ENCODE measurements at places on chromosomes 13 and 19.

DNA sequence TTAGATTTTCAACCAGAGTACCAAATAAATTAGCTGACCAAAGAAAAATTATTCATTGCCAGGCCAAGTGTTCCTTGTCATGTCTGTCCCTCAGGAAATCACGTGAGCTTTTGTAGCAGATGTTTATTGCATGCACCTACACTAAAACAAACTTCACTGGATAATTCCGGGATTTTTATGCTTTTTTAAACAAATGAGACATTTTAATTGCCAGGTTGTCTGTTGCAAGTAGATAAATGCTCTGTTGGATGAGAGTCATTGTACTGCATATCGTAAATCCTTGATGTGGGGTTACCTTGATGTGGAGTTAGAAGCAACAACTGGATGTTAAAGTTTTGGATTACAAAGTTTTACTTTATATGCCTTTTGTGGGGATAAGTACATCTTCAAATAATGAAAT lies 1187.7 kb upstream of the PCDH9 start:
- no peak for DNase-seq

DNA sequence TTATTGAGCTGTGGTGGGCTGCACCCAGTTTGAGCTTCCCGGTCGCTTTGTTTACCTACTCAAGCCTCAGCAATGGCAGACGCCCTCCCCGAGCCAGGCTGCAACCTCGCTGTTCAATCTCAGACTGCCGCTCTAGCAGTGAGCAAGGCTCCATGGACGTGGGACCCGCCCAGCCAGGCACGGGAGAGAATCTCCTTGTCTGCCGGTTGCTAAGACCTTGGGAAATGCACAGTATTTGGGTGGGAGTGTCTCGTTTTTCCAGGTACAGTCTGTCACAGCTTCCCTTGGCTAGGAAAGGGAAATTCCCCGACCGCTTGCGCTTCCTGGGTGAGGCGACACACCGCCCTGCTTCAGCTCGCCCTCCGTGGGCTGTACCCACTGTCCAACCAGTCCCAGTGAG lies 27.7 kb upstream of the UBAC2 start:
- no peak for DNase-seq

GRCh38 chr13:91353494-91353893 lies 6.0 kb downstream of the MIR17HG start:
- DNase-seq: no peak

- DNase-seq: no peak
These were observed 398.9 kb downstream of the GPC6 start for GRCh38 chr13:93625536-93625935.

DNA sequence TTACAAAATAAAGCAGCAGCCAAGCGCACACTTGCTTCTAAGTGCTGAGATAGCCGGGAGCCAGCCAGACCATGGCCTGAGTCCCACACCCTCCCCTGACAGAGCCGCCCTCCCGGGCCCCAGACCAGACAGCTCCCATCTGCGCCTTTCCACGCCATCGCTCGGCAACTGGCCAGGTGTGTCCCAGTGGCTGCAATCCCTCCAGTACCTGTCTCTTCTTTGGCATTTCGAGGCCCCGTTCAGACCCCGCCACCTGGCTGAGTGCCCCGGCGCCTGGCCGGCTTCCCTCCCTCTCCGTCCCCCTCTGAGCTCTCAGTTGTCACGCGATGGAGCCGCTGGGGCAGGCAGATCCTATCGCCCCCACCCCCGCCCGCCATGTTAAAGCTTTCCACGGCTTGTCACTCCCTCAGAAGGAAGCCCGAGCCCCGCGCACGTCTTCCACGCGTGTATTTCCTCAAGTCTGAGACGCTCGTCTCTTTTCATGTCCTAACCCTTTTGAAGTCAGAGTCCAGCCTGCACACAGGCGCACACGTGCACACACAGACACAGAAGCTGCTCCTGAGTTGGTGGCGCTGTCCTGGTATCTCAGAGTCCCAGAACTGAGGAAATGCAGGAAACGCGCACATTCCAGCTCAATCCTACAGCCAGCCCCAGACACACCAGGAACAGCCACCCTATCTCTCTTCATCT lies 7.9 kb downstream of the MLLT1 start:
- DNase-seq: peak; percentile 51

GRCh38 chr13:39102981-39103490 lies 64.8 kb downstream of the NHLRC3 start:
- DNase-seq: no peak

DNA sequence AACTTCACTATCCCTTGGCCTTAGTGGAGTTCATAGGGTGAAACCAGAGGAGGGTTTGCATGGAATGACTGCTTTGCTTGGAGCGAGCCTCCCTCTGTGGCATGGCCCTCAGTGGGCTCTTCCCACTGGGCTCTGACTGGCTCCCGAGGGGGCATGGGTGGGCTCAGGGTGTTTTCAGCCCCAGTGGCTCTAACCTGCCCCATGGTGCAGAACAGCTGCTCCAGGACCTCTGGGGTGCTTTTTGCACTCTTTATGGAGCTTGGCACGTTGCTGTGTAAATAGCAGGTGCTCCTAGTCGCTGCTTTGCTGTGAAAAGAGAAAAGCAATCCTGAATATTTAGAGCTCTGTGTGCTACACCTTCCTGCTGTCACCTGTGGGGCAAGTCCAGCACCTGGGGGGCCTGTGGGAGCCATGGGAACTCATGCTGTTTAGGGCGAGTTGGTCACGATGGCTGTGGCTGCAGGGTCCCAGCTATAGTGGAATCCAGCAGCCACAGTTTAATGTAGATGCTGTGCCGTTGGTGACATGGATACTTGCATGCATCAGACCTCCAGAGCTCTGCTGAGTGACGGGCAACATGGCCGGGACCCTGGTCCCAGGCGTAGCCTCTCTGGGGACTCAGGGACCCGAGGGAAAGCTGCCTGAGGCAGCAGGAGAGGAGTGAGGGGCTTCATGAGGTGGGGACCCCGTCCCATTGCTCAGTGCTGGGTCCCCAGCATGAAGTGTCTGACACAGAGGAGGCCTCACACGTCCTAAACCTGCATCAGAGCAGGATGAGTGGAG lies 14.3 kb upstream of the MCF2L start:
- DNase-seq: no peak

DNA sequence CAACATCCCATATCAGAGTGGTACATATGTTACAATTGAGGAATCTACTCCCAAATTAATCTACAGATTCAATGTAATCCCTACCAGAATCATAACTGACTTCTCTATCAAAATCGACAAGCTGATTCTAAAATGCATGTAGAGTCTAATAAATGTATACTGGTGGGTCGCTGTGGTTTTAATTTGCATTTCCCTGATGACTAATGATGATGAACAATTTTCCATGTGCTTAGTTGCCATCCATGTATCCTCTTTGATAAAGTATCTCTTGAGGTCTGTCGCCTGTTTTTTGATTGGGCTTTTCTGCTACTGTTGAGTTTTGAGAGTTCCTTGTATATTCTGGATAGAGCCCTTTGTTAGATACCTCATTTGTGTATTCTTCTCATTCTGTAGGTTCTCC lies 43.8 kb downstream of the KLF12 start:
- no peak for DNase-seq

DNA sequence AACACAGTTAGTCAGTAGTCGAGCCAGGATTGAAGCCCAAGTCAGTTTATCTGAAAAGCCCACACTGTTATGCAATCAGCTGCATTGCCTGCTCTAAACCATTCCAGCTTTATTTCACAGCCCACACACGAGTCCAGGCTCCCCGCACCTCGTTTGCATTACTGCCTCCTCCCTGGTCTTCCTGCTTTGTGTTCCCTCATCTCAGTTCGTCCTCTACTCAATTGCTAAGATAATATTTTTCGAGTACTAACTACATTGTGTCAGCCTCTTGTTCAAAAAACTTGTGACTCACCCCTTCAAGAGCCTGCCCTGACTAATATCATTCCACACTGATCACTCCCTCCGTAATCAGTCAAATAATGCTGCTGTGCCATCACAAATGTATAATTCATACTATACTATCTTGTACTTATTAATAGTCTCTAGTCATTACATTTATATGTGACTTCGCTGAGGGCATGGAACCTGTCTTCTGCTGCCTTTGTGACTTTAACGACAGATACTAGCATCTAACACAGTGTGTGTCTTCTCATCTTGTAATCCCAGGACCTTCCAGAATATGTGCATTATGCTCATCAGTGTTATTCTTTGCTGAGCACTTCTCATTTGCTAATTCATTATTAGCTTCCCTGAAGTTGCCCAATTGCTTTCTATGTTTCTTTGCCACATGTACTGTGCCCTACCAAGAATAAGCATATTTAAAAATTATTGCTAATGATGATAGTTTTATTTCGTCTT lies 26.2 kb upstream of the WDFY2 start:
- no peak for DNase-seq

DNA sequence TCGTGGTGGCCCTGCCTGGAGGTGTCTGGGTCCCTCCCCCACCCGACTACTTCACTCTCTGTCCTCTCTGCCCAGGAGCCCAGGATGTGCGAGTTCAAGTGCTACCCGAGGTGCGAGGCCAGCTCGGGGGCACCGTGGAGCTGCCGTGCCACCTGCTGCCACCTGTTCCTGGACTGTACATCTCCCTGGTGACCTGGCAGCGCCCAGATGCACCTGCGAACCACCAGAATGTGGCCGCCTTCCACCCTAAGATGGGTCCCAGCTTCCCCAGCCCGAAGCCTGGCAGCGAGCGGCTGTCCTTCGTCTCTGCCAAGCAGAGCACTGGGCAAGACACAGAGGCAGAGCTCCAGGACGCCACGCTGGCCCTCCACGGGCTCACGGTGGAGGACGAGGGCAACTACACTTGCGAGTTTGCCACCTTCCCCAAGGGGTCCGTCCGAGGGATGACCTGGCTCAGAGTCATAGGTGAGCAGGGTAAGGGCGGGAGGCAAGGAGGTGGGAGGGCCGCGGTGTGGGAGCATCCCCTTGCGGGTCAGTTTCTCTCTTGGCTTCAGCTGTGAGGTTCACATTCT lies 19.2 kb downstream of the NECTIN2 start:
- DNase-seq: no peak

GRCh38 chr13:50015258-50015657 lies at the start of gene KCNRG:
KCNRG (plus strand) TSS chr13:50015444; CDS start chr13:50015494, 50 bp downstream.
- DNase-seq: no peak

GRCh38 chr19:46189971-46190888 lies 39.3 kb upstream of the IGFL1 start:
- no peak for DNase-seq

DNA sequence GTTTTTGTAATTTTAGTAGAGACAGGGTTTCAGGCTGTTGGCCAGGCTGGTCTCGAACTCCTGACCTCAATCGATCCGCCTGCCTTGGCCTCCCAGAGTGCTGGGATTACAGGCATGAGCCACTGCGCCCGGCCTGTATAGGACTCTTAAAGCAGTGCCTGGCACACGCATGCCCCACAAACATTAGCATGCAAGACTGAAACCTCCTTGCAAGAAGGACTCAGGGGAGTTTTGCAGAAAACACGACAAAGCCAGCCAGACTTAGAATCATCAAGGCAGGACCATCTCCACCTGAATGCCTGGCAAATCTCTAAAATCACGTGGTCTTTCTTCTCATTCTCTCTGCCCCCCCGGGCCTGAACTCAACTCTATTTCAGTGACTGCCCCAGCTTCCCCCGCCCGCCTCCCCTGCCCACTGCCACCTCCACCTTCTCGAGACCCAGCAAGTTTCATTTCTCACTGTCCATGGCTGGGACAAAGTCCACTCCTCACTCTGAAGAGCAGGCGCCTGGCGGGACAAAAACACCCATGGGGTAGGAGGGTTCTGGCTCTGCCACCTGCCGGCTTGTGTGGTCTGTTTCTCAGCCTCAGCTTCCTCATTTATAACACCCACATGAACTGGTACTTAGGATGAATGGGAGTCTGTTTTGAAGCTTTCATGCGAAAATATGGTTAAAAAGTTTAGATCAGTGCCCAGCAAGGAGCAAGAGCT lies 2.4 kb downstream of the TICAM1 start:
- DNase-seq: no peak

DNA sequence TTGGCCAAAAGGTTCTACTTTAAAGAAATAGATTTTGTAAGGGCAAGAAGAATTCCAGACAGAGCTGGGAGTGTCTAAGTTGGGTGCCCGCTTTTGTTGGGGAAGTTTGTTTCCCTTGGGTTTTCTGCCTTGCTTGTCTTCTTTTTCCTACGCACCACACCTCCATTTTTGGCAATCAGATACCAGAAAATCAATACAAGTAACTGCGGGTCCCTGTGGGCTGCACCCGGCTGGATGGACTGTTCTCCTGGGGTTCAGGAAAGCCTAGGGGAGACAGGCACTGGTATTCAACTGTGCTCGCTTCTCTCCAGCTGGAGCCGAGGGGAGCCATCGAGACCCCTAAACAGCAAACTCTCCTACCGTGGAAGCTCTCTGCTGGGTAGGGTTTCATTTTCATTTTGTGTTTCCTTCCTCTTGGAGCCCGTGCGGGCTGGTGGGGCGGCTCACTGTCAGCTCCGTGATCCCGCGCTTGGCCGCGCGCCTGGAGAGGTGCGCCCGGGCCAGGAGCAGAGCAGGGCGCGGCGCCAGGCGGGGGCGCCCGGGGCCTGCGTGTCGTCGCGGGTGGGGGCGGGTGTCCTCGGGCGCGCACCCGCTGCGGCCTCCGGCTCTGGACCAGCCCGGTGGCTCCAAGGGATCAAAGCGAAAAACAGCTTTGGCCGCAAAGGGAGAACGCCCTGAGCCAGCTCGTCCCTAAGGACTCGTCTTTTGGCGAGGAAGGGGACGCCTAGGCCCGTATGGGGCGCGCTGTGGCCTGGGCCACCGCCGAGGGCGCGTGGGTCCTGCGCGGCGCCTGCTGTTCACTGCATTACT lies 347.2 kb downstream of the ZNF536 start:
- peak; percentile 47 for DNase-seq

GRCh38 chr13:21465710-21466160 lies 6.6 kb upstream of the ZDHHC20 start:
- no peak for DNase-seq

DNA sequence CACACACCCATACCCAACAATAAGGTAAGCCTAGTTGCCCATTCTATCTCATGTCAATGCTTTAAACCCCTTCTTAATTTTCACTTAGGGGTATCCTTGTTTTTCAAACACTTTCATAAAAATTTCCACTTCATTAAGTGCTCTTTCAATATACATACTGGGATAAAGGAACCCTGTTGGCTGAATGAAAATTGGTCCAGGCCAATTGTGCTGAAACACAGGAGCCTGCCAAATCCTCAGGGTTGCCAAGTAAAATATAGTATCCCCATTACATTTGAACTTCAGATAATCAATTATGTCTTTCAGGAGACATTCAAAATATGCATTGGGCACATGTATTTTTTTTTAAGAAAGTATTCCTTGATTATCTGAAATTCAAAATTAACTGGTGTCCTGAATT lies 1131.1 kb downstream of the SLITRK1 start:
- no peak for DNase-seq

GRCh38 chr19:18093439-18094161 lies 4.0 kb upstream of the MAST3 start:
- DNase-seq: peak; percentile 59

GRCh38 chr19:57803265-57803593 lies 11.5 kb downstream of the ZNF552 start:
- DNase-seq: no peak

- DNase-seq: no peak
These were observed 8.9 kb upstream of the NR2F6 start for GRCh38 chr19:17254636-17255035.

DNA sequence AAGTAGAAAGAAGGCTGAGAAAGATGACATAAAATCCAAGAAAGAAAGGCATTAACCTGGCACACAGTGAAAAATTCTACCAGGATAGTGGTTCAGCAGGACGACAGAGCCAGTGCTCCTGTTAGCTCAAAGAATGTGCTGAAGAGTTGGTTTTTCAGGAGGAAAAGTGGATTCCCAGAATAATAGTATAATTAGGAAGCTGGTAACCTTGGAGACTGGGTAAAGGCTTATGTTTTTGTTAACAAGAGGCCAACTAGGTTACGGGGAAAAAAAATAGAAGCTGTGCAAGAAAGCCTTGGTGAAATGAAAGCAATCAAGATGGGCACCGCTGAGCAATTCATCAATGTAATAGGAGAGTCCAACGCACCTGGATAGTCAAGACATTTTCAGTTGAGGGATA lies 54.7 kb downstream of the SLC15A1 start:
- no peak for DNase-seq

All from liver (tissue), 10 donors.